ENCODE measurements at places on chromosomes 7 and 10.

GRCh38 chr7:75739796-75740672, 1.3 kb upstream of the HIP1 start:
- DNase-seq: peak; percentile 36

GRCh38 chr7:113128031-113128430, 9.7 kb upstream of the SMIM30 start:
- no peak for DNase-seq

GRCh38 chr7:27842094-27842692, 102.2 kb downstream of the TAX1BP1 start:
- no peak for DNase-seq

GRCh38 chr7:100682228-100682741, 8.7 kb downstream of the GNB2 start:
- no peak for DNase-seq

Measured in dermis microvascular lymphatic vessel endothelial cell (primary cell).